Skin of body (tissue), 3 donors: ENCODE measurements at places on chromosomes 6 and 20.

DNA sequence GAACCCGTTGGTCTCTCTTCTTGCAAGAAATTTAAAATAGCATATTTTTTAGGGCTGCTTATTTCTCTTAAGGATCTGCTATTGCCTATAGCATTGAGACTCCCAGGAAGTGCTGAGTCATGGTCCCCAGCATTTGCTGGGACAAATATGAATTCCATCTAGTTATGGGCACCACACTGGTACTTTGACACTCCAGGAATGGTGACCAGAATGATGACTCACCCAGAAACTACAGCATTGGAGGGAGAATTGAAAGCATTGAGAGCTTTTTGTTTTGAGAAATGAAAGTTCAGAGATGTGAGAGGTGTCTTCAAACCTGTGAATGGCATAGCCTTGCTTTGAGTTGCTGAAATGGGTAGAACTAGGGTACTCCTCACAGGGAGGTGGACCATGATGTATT lies 699.7 kb downstream of the DHX35 start:
- DNase-seq, result no peak

GRCh38 chr20:51563486-51564332 lies 21.2 kb upstream of the NFATC2 start:
- DNase-seq, result peak; percentile 75

DNA sequence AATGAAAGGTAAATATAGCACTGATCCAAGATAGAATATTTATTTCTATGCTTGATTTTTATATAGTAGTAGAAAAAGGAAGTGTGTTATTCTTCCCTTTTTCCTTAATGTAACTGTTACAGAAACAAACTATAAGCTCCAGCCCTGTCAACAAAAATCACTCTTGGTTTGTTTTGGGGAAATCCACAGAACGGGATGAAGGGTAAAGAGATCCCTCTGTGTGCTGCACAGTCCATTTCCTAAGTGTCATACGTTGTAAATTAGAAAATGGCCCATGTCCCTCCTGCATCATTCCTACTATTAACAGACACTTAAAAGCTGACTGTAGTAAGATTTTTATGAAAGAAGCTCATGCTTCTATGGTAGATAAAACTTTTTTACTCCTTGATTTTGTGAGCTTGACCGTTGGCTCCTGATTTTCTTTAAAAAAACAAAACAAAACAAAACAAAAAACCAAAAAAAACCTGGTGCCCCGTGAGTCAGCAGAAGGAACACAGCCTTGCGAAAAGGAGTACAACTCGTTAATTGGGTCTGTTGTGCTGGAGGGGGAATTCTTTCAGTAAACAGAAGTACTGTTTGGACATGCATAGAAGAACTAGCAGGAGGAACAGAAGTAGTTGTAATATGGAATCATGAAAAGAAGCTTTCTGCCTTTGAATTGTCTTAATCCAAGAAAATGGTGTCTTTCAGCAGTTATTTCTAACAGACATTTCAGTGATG lies 67.5 kb downstream of the RTN4IP1 start:
- DNase-seq, result no peak

DNA sequence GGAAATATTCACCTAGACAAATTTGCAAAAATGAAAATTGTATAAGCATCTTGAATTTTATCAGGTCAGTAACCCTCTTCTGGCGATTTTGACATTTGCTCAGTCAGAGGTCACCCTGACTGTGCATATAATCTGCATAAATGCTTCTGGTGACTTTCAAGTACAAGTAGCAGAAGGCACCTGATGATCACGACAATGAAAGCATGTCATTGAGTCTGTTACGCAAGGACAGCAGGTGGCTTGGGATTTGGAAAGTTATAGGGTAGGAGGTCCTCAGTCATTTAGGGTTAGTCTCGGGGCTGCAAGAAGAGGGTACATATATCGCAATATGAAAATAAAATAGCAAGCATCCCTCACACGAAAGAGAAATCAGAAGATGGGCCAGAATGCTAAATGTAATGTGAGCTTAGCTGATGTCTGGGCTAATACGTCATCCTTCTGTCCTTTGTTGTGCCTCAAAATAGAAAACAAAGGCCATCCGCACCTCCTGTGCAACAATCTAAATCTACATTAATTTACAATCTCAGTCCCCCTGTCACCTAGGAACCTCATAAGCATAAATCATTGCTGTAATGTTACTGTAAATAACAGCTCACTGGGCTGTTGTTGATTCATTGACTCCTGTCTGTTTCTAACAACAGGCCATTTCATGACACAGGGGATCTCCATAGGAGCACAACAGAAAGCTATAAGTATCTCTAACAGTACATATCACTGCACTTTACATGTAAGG lies 155.2 kb upstream of the RSPO3 start:
- no peak for DNase-seq

DNA sequence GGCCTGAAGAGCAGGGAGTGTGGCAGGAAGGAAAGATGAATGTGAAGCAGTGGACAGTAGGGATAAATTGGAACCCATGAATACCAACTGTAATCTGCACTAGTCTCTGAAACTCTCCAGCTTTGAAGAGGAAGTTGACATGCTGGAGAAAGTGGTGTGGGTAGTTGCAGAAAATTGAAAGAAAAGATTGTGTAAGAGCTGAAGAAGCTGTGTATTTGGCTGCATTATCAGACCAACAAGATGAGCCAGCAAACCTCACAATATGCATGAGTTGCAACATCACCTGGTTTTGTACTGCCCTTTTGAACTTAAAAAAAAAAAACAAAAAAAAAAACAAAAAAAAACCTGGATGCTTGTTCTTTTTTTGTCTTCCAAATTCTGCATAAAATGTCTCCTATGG lies 921.9 kb upstream of the EYS start:
- no peak for DNase-seq

GRCh38 chr6:85127696-85128243 lies 322.1 kb upstream of the NT5E start:
- DNase-seq, result peak; percentile 25

DNA sequence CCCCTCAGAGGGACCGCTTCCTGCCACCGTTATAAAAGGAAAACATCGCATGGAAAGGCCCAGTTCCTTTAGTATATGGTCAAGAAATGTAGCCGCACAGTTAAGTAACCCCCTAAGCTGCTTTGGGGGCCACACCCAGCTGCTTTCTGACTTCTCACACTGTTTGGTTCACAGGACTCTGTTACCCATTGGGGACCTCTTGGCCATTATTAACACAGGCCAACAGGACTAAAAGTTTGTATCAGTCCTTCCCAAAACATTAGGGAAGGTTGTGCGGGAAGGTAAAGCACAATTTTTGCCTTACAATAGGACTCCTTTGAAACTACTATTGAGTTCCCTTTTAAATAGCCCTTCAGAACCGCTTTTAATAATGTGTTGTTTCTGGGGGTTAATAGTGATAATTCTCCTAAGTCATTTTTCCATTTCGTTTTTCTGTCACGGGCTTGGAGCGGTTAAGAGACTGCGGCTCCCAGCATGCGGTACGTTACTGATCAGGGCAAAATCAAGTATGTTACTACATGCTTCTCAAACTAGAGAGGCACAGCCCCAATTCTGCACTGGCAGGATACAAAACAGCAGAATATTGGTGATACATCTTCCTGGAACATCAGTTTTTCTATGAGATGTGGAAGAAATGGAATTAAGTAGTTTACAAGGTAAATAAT lies 668 bp upstream of the RPP40 start:
- peak; percentile 55 for DNase-seq

GRCh38 chr6:80094017-80094416 lies 12.5 kb upstream of the BCKDHB start:
- DNase-seq, result no peak

DNA sequence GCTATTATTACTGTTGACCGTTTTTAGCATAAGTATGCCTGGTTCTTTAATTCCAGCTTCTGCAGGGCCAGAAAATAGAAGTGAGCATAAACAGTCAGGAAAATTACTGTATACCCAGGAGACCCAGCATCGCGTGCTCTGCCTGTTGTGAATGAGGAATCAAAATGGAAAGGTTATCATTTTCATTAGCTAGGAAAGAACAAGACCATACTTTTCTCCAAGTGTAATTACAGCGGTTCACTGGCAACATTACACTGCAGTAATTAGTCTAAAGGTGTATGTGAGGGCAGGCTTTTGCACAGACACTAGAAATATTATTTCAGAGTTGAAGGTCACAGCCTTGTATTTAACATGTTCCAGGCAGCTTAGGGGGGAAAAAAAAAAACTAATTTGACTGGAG lies 403.8 kb upstream of the SOX4 start:
- no peak for DNase-seq

DNA sequence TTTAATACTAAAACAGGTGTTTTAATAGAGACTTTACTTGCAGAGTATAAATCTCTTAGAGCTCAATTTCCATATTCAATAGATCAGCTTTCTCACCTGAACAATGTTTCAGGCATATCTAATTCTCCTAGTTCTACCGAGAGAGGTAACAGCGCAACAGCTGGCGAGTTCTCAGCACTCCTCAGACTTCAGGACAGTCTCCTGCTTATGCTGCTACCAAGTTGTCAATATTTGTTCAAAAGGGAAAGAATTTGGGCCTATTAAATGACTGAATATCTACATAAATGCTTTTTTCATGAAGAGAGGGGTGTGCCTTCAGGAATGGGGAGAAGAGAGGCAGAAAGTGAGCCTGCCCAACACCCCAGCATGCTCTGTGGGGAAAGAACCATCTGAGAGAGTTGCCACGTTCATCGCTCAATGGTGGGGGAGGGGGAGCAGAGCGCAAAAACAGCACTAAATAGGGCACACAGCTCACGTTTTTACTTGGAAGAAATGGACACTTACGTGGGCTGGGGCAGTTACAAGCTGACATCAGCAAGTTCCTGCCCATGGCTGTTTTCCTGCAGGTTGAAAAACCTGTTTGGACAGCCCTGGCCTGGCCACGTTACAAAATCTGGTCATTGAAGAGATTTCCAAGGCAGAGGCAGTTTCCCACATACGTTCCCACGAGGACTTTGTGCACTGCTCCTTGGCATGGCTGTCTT lies 38.0 kb downstream of the EZR start:
- DNase-seq, result no peak

DNA sequence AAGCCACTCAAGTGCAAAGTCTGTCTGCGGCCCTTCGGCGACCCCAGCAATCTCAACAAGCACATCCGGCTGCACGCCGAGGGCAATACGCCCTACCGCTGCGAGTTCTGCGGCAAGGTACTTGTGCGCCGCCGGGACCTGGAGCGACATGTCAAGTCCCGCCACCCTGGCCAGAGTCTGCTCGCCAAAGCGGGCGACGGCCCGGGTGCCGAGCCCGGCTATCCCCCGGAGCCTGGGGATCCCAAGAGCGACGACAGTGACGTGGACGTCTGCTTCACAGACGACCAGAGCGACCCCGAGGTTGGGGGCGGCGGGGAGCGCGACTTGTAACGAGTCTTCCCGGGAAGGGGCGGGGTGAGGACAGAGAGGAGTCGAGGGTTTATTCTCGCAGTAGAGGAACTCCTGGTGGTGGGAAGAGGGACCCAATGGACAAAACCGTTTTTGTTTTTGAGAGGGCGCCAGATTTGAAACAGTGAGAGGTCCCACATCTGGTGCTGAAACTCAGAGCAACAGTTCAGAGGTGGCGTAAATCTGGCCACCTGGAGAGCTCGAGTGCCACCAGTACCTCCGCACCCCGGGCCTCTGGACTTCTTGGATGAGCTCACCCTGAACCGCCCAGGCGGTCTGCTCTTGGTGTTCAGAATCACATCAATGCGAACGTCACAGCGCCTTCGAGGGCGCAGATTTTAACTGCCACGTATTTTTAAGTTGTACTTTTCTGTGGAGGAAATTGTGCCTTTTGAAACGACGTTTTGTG lies 8.0 kb downstream of the PRDM13 start:
- DNase-seq, result no peak

DNA sequence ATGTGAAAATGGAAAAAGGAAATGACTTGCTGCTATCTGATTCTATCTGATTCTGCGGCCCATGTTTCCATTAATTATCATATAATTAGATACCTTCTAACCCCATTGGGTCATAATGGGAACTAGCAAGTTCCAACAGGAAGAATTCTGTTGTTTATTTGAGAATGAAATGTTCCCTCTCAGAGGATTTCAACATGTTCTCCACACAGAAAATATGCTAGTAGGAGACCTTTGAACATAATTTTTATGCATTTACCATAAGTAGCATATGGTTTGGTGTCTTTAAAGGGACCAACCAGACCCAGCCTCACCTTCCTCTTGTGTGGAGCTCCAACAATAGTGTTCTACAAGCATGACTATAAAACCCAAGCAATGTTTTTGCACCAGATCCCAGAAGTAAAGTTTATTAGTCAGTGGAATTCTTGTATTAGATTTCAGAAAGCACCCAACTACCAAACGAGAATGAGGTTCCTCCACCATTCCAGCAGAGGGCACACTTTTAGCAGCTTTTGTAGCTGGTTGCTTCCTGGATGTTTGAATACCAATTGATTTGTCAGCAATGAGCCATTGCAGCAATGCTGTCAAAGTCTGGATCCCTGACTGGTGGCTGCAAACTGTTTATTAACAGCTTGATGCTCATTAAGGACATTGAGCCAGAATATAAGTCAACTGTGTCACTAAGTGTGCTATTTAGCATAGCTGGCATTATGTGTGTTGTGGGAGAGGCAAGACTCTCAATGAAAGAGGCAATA lies 143.6 kb upstream of the GJE1 start:
- DNase-seq, result no peak

DNA sequence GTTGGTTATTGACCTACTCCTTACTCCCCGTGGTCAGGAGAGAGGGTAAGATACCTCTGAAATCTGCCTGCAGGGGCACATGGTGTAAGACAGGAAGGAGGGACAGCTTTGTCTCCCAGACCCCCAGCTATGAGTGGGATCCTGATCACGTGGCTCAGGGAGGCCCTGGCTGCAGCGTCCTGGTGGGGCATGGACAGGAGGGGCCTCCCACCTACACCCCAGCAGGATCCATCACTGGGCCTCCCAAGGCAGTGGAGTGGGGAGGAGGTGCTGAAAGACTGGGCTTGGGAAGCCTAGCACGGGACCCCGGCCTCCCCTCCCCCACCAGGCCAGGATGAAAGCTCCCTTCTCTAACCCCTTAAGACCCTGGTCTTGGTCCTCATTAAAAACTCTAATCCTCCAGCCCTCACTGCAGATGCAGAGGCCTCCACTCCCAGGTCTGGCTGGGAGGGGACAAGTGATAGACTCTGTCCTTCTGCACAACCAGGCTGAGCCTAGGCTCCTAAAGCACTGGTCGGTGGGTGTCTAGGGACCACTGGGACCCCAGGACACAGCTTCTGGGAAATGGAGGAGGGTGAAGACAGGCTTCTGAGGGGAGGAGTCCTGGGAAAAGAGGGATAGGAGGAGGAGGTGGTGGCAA lies 29.6 kb upstream of the VEGFA start:
- no peak for DNase-seq

GRCh38 chr20:62426699-62427131 lies 624 bp downstream of the RBBP8NL start:
- no peak for DNase-seq

GRCh38 chr6:30767158-30767943 lies 23.0 kb upstream of the IER3 start:
- no peak for DNase-seq

GRCh38 chr20:1816384-1817381 lies 78.5 kb upstream of the SIRPA start:
- no peak for DNase-seq

DNA sequence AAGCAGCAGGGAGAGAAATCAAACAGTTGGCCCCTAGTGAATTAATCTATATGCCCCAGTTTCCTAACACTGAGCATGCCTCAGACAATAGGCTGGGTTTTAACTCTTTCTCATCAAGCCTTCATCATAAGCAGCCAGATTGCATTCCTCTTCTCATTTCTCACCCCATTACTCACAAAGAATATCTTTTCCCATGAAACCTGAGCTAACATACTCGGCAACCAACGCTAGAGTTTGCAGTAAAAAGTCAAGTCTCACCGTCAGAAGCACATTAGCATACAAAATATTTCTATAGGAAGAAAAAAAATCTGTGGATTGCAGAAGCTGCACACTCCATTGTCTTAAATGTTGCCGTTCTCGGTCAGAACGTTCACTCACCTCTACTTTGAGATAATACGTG lies 429.9 kb upstream of the ARID1B start:
- DNase-seq, result no peak
